ENCODE measurements at places on chromosomes 5 and 9.

- DNase-seq = no peak
Observed at GRCh38 chr9:90514877-90515276, 127.7 kb downstream of the DIRAS2 start.

DNA sequence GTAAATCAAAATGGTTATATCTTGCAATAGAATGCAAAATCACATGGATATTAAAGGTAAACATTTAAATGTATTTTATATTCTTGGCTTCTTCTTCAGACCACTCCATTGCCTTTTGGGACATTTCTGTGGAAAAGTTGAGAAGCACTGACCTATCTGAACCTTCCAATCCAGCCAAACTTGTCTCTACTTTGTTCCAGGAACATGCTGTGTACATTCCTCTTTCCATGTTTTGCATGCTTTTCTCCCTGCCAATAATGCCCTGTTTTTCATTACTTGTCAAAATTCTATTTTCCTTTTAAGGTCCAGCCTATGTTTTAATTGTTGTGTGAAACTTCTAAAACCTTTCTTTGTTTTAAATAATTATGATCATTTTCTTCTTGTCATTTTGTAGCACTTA lies 28.3 kb downstream of the JAK2 start:
- DNase-seq = no peak

GRCh38 chr5:72917371-72917776 lies 38.5 kb upstream of the FCHO2 start:
- DNase-seq = no peak

DNA sequence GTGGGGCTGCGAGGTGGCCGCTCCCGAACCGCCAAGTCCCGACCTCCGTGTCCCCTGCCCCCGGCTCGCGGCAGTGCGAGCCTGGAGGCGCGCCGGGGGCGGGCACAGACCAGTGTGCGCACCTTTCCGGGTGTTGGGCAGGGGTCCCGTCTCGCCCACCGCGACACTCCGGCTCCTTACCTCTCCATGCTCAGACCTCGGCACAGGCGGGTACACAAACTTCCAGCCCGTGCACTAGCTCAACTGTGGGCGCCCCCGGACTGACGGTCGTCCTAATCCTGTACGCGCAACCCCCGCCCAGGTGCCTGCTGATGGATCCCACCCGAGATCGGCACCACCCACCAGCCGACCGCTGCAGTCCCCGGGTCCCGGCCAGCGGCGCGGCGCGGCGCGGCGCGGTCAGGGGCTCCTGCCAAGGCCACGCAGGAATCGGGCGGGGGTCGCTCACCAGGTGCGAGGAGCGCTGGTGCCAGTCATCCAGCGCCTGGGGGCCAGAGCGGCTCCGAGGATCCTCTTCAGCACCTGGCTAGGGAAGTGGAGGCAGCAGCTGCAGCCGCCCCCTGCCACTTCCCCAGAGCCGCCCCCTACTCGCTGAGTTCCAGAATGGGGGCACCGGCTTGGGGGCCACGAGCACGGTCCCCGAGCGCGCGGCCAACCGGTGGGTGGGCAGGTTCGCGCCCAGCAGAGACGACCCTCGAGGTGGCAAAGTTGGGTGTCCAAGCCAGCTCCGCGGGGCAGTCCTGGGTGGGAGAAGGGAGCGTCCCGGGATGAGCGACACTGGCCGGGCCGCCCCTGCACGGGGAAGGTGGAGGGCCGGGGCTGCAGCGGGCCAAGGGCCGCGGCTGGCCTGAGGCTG lies 511 bp downstream of the SEMA5A start:
- no peak for DNase-seq
